ENCODE measurements at places on chromosomes 13 and 19.

DNA sequence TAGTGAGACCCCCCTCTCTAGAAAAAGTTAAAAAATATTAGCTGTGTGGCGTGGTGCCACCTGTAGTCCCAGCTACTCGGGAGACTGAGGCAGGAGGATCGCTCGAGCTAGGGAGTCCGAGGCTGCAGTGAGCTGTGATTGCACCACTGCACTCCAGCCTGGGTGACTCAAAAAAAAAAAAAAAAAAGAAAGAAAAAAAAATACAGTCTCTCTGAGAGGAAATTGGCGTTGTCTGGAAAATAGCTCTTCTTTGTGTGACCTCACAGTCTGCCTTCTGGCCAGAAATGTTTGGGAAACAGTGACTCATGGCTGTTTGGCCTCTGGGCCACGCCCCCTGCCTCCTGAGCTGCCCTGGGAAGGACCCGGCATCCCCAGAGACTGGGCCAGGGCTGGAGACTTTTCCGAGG lies 10.7 kb downstream of the MARCHF2 start:
- DNase-seq, result peak; percentile 94

DNA sequence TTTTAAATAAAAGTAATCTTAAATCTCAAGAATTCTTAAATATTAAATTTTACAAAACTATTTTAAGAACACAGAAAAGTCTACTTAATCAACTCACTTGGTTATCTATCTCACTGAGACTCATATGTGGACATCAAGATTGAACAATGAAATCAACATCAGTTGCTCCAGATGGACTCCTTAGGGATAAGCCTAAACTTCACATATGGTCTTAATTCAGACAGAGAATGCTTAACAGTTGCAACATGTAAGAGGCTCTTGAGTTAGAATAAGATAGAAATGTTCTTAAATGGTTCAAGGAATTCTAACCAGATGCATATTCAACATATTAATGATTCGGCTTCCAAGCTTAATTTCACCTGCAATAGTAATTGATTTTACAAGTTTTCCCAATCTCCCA lies 1730.9 kb downstream of the PCDH9 start:
- DNase-seq, result no peak

GRCh38 chr19:19480688-19481087 lies 34.7 kb downstream of the TSSK6 start:
- no peak for DNase-seq

DNA sequence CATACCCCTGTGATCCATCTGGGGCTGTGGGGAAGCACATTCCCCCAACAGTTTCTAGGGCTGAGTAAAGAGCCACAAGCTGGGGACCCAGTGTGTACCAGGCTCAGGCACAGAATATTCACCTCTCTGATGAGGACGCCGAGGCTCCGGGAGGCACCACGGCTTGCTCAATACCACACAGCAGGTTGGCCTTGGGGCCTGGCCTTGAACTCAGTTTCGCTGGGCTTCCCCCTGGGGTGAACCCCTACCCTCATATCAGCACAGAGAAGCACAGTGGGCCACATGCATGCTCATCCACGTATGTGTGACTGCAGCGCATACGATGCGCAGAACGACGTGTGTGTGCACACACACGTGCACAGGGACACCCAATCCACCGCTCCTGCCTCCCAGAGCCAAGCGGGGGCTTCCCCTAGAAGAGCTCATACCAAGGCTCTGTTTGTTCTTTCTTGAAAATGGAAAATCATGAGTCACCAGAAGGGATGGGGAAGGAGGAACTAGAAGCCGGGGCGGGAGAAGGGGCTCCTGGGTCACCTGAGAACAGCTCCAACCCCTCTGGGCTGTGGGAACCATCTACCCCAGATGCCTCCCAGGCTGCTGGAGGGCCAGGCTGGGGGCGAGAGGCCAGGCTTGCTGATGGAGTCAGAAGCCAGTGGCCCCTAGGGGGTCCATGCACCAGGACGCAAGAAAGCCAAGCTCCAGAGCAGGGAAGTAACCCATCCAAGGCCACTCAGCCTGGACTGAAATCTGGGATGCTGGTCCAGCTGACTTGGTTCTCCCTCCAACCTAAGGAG lies 4.9 kb upstream of the PDE4C start:
- no peak for DNase-seq

DNA sequence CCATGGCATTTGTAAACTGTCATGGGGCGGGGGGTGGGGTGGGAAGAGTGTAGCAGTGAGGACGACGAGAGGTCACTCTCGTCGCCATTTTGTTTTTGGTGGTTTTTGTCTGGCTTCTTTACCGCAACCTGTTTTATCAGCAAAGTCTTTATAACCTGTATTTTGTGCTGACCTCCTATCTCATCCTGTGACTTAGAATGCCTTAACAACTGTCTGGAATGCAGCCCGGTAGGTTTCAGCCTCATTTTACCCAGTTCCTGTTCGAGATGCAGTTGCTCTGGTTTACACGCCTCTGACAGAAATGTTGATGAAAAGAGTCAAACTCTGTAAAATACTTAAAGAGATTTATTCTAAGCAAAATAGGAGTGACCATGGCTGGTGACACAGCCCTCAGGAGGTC lies 852.0 kb downstream of the DACH1 start:
- no peak for DNase-seq

- no peak for DNase-seq
Observed at GRCh38 chr19:48596679-48597465, 9.7 kb upstream of the SPACA4 start.

DNA sequence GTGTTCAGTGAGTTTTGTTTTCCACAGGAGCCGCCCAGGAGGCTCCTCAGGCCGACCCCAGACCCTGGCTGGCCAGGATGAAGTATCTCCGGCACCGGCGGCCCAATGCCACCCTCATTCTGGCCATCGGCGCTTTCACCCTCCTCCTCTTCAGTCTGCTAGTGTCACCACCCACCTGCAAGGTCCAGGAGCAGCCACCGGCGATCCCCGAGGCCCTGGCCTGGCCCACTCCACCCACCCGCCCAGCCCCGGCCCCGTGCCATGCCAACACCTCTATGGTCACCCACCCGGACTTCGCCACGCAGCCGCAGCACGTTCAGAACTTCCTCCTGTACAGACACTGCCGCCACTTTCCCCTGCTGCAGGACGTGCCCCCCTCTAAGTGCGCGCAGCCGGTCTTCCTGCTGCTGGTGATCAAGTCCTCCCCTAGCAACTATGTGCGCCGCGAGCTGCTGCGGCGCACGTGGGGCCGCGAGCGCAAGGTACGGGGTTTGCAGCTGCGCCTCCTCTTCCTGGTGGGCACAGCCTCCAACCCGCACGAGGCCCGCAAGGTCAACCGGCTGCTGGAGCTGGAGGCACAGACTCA lies 12.9 kb downstream of the B3GNT3 start:
- no peak for DNase-seq

DNA sequence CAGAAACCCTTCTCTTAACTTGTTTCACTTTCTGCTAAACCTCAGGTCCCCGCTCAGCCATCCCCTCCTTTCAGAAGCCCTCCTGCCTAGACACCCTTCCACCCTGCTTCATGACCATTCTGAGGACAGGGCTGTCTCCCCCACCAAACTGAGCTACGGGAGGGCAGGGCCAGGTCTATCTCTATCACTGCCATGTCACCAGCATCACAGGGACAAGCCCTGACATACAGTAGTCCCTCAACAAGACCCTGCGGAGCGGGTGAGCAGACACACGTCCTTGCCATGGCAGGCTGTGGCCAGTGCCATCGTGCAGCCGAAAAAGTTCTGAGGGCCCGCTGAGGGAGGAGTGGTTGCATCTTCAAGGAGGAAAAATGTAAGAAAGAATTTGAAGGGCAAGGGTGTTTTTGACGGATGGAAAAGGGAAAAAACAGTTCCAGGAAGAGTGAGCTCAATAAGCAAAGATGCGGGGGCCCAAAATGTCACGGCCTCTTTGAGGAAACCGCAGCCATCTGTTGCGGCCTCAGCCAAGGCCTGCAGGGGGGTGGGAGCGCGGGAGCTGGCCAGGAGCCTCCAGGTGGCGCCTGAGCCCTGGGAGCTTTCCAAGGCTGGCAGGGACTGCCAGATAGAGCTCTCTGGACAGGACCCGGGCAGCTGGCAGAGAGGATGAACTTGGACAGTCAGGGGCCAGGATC lies 8.1 kb downstream of the PTGIR start:
- DNase-seq, result peak; percentile 71

- no peak for DNase-seq
Observed at GRCh38 chr13:100443998-100444328, 144.6 kb downstream of the GGACT start.

GRCh38 chr13:113973218-113974164 lies at the start of gene C13orf46:
Gene C13orf46, minus strand, starts transcription at chr13:113974076. Its CDS starts 79 bp downstream, at chr13:113973997.
- DNase-seq, result peak; percentile 12

GRCh38 chr19:51784922-51785690 lies 9.9 kb upstream of the FPR3 start:
- DNase-seq, result peak; percentile 63

DNA sequence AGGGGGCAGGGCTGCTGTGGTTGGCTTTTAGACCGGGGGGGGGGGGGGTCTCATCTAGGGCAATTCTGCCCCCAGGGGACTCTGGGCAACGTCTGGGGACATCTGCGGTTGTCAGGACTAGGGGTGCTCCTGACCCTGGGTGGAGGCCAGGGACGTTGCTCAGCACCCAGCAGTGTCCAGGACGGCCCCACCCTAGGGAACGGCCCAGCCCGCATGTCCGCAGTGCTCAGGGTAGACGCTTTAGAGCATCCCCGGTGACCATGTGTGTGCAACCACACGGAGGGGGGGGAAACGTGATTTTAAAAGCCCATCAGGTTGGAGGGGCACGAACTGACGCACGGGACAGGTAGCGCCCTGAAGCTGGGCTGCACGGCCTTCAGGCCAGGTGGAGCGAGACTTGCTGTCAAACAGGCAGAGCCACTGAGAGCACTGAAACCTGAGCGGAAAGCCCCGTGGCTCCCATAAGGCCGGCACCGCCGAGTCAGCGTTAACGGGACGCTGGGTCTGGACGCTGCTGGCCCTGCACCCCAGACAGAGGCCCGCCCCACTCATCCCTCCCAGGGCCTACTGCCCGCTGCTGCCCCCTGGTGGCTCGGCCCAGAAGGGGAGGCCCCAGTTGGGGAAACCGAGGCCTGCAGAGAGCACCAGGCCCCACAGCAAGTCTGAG lies 8.3 kb downstream of the CACTIN start:
- DNase-seq, result peak; percentile 71

DNA sequence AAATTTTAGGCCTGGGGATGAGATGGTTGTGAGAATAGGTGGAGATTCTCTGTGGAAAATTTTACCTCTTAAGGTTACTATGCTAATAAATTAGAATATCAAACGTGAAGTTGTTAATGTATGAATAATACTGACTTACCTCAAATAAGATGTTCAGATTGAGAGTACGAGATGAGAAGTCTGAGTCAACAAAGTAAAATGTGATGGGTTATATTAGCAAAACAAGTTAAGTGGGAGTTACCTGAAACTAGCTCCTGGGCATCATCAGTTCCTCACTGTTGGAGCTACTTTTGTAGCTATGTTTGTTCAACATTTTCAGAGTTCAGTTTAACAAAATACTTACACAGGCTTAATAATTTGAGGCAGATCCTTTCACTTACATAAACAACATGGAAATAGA lies 108.6 kb downstream of the PIBF1 start:
- no peak for DNase-seq

DNA sequence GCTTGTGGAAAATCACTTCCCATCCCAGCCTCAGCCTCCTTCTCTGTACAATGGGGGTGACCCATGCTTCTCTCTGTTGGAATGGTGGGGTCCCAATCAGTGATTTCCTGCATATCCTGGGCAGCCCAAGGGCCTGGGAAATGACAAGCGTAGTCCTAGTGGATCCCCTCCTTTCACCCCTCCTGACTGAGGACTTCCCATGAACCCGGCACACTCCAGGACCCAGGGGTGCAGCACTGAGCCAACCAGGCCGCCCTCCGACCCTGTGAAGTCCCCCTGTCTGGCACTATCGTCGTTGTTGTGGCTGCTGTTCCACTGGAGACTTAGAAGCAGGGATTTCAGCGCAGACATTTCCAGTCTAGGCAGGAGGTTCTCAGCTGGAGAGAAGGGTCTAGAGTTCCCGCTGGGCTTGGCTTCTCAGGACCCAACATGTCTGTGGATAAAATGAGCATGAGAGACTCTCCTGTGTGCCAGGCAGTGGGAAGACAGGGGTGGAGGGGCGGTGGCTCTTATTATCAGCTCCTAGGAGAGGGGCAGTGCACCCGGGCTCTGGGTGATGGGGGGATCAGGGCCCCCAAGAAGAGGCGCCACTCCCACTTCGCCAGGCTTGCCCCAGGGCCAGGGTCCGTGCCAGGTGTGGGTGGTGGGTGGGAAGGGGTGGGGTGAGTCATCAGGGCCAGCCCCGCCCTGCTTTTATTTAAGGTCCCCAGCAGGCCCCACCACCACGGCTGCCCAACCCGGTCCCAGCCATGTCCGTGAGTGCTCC lies at the start of gene LGALS7B:
TSS of gene LGALS7B (plus strand) at position 723 of the 766 bp plus-strand sequence. CDS start at position 750, 27 bp downstream.
- DNase-seq, result no peak

DNA sequence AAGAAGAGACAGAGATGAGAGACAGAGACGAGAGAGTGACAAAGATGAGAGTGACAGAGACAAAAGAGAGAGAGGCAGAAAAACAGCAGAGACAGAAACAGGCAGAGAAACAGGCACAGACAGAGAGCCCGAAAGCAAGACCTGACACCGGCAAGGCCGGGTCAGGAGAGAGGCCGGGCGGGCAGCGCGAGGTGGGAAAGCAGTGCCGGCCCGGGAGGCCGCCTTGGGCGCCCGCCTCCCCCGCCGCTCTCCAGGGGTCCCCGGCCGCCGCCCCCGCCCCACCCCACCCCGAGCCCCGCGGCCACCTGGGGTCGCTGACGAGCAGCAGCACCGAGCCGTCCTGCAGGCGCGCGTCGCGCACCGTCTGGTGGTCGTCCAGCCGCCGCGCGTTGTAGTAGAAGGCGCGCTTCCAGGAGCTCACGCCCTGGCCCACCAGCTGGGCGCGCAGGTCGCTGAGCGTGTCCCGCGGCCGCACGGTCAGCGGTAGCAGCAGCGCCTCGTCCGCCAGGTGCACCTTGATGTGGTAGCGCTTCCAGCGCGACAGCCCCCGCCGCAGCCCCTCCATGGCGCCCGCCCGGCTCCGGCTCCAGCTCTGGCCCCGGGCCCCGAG lies at the start of gene TINCR:
TSS of gene TINCR (minus strand) at position 594 of the 610 bp plus-strand sequence.
- DNase-seq, result no peak

DNA sequence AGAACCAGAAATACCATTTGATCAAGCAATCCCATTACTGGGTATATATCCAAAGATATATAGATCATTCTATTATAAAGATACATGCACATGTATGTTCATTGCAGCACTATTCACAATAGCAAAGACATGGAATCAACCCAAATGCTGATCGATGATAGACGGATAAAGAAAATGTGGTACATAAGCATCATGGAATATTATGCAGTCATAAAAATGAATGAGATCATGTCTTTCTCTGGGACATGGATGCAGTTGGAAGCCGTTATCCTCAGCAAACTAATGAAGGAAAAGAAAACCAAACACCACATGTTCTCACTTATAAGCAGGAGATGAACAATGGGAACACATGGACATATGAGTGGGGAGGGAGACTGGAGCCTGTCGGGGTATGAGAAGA lies 1540.9 kb upstream of the MIR17HG start:
- no peak for DNase-seq

DNA sequence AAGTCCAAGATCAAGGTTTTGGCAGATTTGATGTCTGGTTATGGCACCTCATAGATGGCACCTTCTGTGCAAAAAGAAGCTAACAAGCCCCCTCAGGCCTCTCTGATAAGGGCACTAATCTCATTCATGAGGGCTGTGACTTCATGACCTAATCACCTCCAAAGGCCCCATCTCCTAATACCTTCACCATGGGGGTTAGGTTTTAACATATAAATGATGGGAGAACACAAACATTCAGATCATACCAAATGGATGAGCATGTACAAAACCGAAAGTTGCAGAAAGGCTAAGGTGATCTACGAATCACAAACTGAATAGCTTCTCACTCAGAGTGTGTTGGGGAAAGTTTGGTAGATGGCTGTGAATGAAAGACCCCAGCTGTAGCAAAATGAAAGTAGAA lies 217.4 kb downstream of the TBC1D4 start:
- DNase-seq, result no peak

- no peak for DNase-seq
Observed at GRCh38 chr13:71583581-71583980, 283.4 kb downstream of the DACH1 start.

Measured in left ventricle myocardium inferior (tissue), 1 donor.